ELR (cell line): ENCODE measurements at places on chromosomes 2 and 18.

GRCh38 chr2:127706215-127706990, 5.1 kb downstream of the SFT2D3 start:
- DNase-seq: no peak

DNA sequence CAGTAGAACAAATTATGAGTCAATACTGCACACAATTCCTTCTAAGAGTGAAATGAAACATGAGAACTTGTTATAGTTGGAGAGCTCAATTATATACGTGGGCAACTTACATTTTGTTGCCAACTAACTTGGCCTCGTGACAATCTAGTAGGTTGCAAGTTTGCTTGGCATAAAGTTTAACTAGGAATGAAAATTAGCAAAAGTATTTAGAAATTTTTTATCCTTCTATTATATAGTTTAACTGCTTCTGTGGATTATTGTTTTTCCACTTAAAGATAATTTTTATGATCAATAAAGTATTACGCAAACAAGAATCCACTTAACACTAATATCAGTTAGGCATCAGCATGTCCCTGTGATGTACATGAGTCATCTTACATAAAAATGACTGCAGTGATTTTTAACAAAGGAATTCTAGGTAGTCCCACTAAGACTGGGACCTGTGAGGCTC, 41.1 kb downstream of the FAM124B start:
- peak; percentile 13 for DNase-seq

- DNase-seq: no peak
Observed at GRCh38 chr2:156077041-156077742, 255.3 kb downstream of the NR4A2 start.

DNA sequence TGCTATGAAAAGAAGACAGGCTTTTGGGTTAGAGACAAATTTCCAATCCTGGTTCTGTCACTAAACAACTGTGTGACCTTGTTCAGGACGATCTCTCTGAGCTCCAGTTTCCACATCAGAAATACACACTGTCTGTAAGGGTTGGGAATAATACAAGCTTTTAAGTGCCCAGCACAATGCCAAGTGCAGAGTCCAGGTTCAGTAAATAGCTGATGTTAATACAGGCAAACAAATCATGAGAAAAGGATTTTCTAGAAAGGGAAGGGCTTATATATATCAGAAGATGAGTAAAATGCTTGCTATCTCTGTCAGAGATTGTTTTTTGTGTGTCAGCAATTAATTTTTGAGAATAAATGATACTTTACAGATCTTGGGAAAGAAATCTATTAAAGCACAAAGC, 388.3 kb downstream of the NBAS start:
- DNase-seq: no peak

GRCh38 chr2:124978597-124978996, 953.5 kb downstream of the CNTNAP5 start:
- DNase-seq: no peak

GRCh38 chr2:74619651-74620297, 28.4 kb downstream of the M1AP start:
- no peak for DNase-seq

DNA sequence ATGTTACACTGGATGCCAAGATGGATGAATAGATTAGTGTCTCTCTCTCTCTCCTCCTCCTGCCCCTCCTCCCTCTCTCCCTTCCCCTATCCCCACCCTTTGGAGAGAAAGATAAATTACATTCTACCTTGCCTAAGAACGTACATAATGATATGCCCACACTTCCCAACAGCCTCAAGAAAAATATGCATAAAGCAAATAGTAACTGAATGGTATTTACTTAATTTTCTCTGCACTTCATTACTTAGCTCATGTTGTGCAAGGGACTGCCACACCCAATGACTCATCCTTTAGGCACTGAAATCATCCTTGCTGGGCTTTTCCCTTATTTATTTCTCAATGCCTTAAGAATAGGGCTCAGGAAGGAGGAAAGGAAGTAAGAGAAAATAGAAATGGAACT, 137.3 kb upstream of the PID1 start:
- peak; percentile 98 for DNase-seq

DNA sequence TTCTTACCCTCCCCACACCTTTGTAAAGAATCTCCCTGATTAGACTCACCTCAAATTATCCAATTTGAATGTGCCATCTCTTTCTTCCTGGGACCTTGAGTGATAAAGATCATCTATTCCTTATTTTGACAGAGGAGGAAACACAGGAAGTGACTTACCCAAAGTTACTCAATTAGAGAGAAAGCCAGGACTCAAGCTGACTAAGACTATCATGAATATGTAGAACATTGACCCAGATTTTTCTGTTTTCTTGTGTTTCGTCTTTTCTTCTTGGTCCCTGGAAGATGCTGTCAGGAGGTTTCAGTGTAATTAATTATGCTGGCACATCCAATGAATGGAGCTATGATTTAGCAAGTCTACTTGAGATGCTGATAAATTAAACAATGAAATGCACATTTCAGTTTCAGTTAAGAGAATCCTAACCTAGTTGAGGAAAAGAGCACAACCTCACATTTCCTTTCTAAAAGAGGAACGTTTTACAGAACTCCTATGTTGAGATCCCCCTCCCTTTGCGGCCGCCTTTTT, 380.4 kb downstream of the CLIP4 start:
- peak; percentile 37 for DNase-seq

GRCh38 chr2:136247204-136247950, 129.4 kb upstream of the CXCR4 start:
- DNase-seq: peak; percentile 13

- DNase-seq: no peak
Observed at GRCh38 chr2:11147263-11147662, 8.0 kb upstream of the SLC66A3 start.

DNA sequence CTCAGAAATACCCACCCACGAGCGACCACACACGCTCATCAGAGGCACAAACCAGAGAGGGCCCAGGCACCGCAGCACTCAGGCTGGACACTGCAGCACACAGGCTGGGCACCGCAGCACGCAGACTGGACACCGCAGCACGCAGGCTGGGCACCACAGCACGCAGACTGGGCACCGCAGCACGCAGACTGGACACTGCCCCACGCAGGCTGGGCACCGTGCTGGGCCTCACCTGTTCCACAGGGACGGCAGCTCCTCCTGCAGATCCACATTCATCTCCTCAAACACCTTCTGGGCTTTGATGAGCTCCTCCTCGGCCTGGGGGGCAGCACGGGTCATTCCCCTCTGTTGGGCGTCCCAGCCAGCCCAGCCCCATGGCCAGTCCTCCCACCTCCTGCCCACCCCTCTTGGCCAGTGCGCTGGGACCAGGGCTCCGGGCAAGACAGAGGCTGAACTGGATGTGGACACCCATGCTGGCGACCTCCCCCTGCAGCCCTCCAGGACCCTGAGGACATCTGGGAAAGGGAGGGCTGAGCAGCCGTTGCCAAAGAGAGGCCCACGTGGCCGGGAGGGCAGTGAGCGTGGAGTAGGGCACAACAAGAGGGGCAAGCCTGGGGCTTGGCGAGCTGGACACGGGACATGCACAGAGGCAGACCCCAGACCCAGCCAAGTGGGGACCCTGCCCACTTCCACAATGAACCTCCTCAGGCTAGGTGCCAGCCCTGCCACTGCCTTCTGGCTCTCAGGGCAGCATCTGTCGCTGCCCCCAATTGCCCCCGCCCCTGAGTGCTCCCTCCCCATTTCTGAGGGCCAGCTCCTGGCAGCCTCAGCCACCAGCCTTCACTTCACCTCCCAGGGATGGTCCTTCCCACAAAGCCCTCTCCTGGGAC, 43.0 kb downstream of the BIN1 start:
- DNase-seq: no peak

DNA sequence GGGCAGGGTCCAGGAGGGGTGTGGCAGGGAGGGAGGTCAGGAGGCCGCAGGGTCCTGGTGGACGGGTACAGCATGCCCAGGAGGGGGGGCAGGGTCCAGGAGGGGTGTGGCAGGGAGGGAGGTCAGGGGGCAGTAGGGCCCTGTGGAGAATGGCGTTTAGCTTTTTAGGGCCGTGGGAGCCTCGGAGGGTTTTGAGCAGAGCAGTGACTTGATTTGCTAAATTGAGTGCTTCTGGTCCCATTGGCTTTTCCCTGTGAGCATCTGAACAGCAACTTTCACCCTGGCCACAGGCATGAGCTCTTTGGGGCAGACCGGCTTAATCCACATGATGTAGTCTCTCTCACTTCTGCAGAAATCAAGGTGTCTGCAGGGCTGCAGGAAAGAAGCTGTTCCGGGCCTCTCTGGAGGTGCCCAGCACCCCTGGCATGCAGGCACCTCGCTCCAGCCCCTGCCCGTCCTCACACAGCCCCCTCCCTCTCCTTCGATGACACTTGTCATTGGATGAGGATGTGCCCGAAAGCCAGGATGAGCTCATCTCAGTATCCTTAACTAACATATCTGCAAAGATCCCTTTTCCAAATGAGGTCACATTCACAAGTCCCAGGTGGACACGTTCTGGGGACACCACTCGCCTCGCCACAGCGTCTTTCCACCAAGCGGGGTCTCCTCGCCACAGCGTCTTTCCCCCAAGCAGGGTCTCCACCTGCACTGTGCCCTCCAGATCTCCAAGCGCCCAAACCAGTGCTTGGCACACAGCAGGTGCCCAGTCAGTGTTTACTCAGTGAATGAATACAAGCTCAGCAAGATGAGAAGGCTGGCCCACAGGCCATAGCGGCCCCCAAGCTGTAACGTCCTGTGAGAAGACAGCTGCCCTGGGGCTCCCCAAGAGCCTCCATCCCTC, 94.0 kb downstream of the NDUFA10 start:
- DNase-seq: no peak

- no peak for DNase-seq
Observed at GRCh38 chr18:35163014-35163539, 77.8 kb upstream of the ZNF397 start.

GRCh38 chr2:191166111-191166755, 15.4 kb upstream of the STAT4 start:
- peak; percentile 44 for DNase-seq

- DNase-seq: peak; percentile 69
Observed at GRCh38 chr2:132824716-132825115, 154.7 kb upstream of the LYPD1 start.

- DNase-seq: peak; percentile 30
Observed at GRCh38 chr2:43879261-43879660, 40.5 kb downstream of the ABCG8 start.

DNA sequence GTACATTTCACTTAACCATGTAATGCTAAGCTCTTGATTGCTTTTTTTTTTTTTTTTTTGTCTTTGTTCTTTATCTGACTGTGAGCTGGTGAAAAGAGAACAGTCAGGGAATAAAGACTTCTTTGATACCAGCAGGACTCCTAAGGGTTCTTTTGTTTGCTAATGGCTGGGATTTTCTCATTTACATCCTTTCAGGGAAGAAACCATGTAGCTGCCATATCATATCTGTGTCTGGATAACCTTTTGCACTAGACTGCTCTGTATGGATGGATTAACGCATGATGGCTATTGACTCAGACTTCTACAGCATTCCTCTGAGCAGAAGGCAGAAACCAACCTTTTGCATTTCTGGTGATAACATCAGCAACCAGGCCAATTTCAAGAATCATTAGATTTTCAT, 504.0 kb downstream of the LRRTM4 start:
- DNase-seq: no peak

- no peak for DNase-seq
Observed at GRCh38 chr2:55155206-55155605, 76.9 kb downstream of the CLHC1 start.

DNA sequence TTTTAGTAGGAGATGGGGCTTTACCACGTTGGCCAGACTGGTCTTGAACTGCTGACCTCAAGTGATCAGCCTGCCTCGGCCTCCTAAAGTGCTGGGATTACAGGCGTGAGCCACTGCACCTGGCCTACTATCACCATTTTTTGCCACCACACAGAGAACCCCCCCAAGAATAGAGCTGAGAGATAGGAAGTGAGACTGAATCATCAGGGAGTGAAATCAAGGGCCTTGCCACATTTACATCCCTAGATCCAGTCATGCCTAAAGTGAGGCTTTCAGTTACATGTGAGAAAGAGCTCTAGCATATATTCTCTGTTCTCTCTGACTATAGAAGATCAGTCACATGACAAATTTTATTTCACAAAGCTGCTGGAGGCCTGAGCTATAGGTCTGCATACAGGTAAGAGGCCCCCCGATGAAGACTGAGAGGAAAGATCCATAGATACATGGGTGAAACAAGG, 28.0 kb upstream of the KCMF1 start:
- peak; percentile 77 for DNase-seq

GRCh38 chr2:83002706-83003105, 1456.4 kb downstream of the SUCLG1 start:
- DNase-seq: no peak

DNA sequence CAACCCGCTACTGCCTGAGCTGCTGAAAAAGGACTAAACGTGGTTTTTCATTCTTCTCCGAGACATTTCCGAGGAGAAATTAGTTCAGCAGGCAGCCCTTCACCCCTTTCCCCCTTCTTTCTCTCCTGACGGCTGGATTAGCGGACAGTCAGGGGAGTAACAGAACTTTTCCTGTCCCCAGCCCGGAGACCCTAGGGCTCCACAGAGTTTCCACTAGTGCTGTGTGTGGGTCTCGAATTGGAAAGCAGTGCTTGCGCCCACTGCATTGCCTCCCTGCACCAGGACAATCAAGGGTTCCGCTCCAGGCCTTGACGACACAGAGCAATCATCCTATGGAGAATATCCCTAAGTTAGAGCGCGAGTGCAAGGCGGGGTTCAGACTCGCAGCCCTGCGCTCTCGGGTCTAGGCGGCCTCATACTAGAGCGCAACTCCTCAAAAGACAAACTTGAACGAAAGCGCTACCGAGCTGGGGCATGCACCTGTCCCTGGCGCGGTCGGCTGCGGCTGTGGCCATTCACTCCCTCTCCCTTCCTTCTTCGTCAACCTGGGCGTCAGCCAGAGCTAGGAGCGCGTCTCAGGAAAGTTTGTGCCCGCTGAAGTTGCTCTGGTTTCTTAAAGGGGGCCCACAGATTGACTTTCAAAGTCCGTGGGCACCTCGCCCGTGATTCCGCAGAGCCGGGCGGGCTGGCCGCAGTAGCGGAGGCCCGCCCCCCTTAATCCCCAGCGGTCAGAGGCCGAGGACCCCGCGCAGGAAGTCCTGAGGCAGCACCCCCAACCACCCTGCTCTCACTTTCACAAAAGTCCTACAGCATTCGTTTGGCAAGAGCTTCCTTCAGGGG, 801 bp downstream of the OSR1 start:
- peak; percentile 55 for DNase-seq

GRCh38 chr2:102510791-102511575, 38.0 kb downstream of the SLC9A4 start:
- DNase-seq: no peak

DNA sequence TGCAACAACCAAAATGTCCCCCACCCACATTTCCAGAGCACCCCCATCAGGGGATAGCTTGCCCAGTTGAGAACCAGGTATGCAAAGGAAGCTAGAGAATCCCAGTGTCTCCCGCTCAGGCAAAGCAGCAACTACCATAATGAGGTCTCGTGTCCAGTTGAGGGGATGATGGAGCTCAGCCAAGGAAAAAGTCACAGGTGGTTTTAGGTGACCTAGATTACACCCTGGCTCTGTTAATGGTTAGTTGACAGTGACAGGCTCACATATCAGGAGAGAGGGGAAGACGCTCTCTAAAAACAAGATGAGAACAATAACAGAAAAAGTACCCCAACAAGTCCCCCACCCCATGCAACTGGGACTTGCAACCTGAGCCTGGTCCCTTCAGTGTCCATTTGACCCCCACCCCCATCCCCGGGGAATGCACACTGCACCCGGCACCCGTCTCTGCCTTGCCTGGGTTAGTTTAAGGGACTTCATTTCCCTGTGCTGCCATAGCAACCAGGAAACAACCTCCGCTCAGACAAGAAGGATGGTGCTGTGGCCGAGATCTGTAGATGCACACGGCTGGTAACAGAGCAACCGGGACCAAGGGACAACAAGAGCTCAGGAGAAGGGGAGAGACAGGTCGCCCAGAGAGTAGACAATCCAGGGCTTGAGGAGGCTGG, at the start of gene KIAA2012:
KIAA2012 (plus strand) TSS at position 519 of the 665 bp plus-strand sequence. CDS start 373 bp downstream, outside the sequence.
- DNase-seq: no peak

GRCh38 chr2:238331916-238332315, 11.6 kb downstream of the TRAF3IP1 start:
- DNase-seq: no peak
